Stimulated activated CD8-positive, alpha-beta memory T cell treated with anti-CD3 and anti-CD28 coated beads, Interleukin-4, amount 100 ng/mL, for 4 hours (primary cell): ENCODE measurements at places on chromosomes 7 and 10.

DNA sequence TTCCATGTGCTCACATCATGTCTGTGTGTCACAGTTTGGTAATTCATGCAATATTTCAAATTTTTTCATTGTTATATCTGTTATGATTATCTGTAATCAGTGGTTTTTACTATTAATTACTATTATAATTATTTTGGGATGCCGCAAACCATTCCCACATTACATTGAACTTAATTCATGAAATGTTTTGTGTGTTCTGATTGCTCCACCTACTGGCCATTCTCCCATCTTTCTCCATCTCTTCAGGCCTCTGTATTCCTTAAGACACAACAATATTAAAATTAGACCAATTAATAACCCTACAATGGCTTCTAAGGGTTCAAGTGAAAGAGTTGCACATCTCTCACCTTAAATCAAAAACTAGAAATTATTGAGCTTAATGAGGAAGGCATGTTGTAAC is 398.5 kb downstream of the PCDH15 start:
- no peak for DNase-seq

GRCh38 chr7:66140924-66141323 is 26.3 kb downstream of the CRCP start:
- DNase-seq: no peak

- DNase-seq: no peak
Measured at GRCh38 chr7:7704867-7705266, 13.5 kb downstream of the RPA3 start.

- no peak for DNase-seq
Measured at GRCh38 chr7:156378806-156379205, 261.8 kb upstream of the RNF32 start.

- DNase-seq: no peak
Measured at GRCh38 chr10:77392851-77393250, 244.8 kb downstream of the KCNMA1 start.

DNA sequence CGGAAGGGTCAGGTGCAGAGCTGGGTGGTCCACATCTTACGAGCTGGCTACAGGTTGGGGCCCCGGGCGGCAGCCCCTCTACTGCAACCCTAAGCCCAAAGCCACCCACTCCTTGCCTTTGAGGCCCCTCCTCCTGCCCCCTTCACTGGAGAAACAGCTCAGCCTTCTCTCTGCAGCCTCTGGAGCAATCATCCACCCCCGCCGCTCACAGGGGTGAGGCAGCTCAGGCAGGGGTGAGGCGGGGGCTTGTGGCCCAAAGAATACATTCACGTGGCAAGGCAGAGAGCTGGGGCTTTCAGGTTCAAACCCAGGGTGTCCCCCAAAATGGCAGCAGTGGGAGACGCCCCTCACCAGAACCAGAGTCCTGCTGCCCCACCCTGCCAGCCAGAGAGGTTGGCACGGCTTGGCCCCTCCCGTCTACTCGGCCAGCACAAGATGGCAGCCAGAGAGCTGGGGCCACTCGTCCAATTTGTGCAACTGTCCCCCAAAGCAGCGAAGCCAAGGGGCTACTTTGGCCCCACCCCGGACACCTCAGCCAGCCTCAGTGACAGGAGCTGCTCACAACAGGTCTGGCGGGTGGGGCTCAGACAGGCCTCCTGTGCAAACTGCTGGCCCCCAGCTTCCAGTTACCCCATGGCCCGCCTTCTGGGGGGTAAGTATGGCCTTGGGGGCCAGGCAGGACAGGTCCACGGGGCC is 7.2 kb downstream of the GNB2 start:
- no peak for DNase-seq

DNA sequence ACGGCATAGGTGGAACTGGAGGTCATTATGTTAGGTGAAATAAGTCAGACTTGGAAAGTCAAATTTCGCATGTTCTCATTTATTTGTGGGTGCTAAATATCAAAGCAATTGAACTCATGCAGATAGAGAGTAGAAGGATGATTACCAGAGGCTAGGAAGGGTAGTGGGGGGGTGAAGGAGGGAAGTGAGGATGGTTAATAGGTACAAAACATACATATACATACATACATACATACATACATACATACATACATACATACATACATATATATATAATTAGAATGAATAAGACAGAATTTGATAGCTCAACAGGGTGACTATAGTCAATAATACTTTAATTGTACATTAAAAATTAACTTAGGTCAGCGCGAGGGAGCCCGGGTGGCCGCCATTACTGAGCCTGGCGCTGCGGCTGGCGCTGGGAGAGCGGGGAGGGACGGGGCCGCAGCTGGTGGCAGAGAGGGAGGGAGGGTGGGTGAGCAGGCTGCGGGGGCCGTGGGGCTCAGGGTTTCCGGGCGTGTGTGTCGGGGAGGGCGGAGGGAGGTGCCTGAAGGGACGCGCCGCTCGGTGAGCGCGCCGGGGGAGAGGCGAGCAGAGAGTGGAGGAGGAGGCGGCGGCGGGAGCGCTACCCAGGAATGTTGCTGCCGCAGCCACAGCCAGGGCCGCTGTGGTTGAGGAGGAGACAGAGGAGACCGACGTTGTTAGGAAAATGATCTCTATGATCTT is 85.8 kb upstream of the EGFR start:
- no peak for DNase-seq

DNA sequence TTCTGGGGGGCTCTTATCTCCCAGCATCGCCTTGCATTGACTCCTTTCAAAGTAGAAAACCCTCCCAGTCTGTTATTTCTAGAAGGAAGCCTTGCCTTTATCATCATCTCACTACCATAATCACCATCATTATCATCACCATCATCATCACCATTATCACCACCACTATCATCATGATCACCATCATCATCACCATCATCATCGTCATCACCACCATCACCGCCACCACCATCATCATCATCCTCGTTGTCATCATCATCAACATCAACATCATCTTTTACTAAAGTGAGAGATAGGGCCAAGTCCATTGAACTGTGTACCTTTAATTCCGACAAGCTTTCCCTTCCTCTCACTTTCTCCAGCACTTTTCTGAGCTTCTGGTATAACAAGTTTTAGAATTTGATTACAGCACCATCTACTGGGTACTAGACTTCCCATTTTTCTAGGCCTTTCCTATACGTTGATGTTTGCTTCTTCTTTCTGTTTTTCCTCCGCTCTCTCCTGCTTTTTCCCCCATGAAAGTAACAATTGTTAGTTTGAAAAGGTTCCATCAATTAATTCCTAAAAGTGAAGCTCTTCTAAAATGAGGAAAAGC is 226.4 kb downstream of the BUB3 start:
- no peak for DNase-seq

DNA sequence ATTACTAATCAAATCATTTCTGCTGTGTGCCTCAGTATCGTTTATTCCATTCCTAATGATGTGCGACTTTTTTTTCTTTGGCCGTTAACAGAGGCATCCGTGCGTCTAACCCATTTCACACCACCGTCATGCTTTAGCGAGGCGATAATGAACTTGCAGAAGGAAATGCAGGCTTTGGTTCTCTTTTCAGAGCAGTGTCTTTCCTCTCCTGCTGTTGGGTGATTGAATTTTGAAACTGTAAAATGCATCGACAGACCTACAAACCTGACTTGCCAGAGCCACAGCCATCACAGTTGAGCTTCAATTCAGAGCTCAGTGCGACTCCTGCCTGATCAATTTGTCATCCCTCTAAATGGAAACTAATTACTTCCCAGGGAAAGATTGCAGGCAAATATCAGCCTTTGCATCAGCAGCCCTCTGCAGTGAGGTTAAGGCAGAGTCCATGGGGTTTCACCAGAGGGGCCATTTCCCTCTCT is 486.0 kb upstream of the GALNT17 start:
- no peak for DNase-seq

- no peak for DNase-seq
Measured at GRCh38 chr10:97185326-97186058, at the start of gene SLIT1. Gene SLIT1 (minus strand): TSS chr10:97185959. CDS start chr10:97185674, 285 bp downstream.

GRCh38 chr7:32587411-32587948 is 92.2 kb downstream of the AVL9 start:
- DNase-seq: no peak

GRCh38 chr10:96468845-96469244 is 44.9 kb downstream of the TLL2 start:
- DNase-seq: no peak

- no peak for DNase-seq
Measured at GRCh38 chr7:114942446-114943175, 20.7 kb downstream of the MDFIC start.

- no peak for DNase-seq
Measured at GRCh38 chr10:43155741-43156140, 17.5 kb downstream of the CSGALNACT2 start.

- no peak for DNase-seq
Measured at GRCh38 chr7:81198766-81199165, 279.9 kb upstream of the SEMA3C start.

DNA sequence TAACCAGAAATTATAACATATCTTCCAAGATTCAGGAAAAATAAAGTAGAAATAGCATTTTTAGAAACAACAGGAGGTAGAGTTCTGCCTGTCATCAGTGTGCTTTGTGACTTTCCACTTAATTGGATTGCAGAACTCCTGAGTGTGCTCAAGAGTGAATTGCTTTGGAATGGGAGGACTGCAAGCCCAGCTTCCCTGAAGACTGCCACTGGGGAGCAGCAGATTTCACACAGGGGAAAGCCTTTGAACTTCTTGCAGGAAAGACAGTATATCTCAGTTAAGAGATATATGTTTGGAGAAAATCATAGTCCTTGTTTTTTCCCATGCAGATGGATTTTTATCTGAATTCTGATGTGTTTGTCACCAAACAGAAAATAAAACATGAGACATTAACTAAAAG is 124.5 kb downstream of the TMEM168 start:
- DNase-seq: no peak

DNA sequence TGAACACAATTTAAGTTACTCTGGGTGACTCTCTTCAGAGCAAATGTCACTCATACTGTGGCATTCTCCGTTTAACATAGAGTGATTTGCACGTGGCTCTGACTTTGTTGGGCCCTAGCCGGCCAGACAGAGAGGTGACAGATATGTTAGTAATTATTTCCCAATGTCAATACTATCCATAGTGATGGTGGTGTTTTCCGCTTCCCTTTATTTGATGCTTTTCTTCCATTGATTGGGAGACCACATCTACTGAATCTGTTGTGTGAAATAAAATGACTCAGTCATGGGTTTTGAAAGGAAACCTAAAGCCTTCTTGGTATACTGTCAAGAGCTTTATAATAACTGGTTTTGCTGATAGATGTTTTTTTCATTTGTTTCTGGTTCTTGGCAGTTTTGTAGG is 7.4 kb downstream of the AVL9 start:
- DNase-seq: no peak

GRCh38 chr7:154836021-154836448 is 166.9 kb downstream of the PAXIP1 start:
- DNase-seq: no peak

GRCh38 chr10:47207894-47208469 is 92.0 kb upstream of the GDF10 start:
- DNase-seq: no peak
